NCI-H1930 (cell line): ENCODE measurements at places on chromosomes 12 and 14.

DNA sequence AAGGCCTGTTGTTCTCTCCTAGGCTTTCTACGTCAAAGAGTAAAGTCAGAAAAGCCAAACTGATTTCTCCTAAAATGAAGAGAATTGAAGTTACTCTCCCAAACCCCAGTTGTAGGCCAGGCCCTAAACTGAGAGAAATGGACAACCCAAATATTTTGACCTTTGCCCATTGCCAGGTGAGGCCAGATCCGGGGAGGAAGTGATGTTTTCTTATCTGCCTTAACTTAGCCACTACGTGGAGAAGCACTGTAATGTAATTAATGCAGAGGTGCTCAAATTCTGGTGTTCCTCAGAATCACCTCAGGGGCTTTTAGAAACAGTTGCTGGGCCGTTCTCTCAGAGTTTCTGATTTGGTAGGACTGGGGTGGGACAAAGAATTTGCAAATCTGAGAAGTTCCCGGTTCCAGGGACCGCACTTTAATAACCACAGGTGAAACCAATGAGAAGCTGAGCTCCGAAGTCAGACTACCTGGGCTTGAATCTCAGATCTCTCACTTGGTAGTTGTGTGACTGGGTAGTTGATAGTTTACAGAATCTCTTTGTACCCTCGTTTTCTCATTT, 73.2 kb downstream of the ETV6 start:
- DNase-seq: no peak

- no peak for DNase-seq
Measured at GRCh38 chr14:36947362-36947761, 225.0 kb downstream of the SLC25A21 start.

GRCh38 chr14:102608064-102608446, 15.6 kb downstream of the RCOR1 start:
- DNase-seq: no peak

- no peak for DNase-seq
Measured at GRCh38 chr12:15417691-15418090, 95.4 kb downstream of the PTPRO start.

DNA sequence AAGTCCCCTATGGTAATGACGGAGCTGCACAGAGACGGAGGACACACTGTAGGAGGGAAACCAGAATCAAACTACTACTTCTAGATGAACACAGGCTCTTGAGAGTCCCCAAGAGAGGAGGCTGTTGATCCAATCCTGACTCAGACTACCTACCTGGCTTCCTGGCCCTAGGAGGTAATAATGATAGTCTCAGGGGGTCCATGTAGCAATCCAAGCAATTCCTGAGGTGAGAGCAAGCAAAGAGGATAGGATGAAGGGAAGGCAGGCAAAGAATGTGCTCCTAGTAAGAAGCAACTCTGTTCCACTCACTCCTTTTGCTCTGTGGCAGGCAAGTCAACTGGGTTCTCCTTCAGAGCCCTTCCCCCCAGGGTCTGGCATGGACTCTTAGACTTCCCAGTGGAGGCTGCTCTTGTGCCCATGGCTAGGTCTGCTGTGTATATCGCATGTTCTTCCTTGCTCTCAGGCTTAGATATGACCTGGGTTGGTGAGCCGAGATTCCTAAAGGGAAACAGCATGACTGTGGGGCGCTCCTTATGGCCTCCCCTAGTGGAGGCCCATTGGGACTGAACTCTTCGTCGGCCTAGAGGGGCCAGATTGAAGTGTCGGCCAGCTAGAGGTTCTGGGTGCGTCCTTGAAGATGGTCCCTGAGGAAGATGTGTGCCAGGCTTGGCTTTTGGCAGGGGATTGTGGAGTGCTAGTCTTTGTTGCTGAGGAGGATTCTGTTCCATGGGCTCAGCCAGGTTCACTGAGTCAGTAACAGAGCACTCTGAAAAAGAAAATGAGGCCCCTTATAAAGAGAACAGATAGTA, 2.1 kb downstream of the TINF2 start:
- no peak for DNase-seq

GRCh38 chr14:73245480-73246325, 8.4 kb downstream of the PAPLN start:
- DNase-seq: no peak

GRCh38 chr14:40122968-40123648, 690.9 kb upstream of the FBXO33 start:
- no peak for DNase-seq

DNA sequence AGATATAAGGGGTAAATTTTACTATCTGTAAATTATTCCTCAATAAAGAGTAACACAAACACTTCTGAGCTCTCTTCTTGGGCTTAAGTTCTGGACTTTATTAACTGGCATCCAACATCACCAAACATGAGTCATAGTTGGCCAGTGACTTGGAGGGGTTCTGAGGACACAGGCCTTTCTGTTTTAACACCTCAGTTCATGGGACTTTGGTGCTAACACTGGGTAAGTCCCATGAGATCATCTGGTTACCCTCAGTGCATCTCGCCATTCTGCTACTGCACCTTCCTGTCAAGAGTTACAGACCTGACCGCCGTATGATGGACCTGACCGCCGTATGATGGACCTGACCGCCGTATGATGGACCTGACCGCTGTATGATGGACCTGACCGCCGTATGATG, 9.9 kb downstream of the SLC15A4 start:
- DNase-seq: no peak

- no peak for DNase-seq
Measured at GRCh38 chr12:112798048-112798760, 6.7 kb downstream of the RPH3A start.

GRCh38 chr12:40989785-40990184, 198.3 kb upstream of the PDZRN4 start:
- DNase-seq: no peak

DNA sequence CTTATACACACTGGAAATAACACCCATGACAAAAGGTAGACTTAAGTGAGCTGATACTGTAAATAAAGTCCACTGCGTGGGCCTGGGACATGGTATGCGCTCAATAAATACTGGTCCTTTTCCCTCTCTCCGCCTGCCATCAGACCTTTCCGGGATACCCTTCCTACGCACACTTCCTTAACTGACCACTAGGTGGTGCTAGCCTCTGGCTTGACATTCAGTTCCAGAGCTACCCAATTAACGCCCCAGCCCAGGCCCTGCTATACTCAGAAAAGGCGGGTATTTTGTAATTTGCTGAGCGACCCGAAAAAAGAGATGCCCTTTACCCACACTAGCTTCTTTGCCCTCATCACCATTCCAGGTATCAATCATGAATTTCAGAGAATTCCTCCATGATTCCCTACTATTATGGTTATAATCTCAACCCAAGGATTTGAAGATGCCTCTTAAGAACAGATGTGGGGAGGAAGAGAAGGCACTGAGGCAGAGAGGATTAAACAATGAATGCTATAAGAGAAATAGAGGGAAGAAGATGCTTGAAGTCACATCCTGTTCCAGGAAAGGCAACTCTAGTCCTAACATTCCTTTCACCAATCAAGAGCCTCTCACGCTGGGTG, 3.9 kb upstream of the LRP1 start:
- DNase-seq: peak; percentile 68

- DNase-seq: no peak
Measured at GRCh38 chr12:13173012-13173932, 23.3 kb upstream of the EMP1 start.

DNA sequence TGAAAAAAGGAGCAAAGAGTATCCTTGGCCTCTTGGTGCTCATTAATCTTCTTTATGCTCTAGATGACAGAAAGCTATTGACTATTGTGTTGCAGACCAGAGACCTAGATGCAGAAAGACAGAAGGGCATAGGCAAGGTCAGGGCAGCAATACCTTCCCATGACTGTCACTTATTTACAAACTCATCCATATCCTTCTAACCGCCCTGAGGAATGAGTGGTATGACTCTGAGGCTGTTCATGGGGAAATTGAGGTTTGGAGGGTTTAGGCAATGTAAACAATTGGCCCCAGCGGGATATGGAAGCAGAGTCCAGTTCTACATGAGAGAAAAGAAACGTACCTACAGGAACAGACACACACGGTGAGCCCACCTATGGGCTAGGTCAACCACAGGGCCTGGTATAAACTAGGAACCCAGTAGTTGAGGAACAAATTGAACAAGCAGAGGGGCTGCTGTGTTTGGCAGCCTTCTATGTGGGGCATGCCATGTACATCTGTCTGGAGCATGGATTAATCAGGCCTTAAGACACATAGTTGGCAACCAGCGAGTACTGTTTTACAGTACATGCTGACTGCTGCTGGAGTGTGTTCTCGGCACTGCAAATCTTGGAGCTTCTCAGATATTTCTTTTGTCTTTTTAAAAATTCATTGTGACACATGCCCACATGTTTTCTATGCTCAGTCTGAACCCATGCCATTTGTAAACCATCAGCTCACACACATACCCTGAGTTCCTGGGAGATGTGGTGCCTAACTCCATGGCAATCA, 159.7 kb upstream of the NTF3 start:
- no peak for DNase-seq

- no peak for DNase-seq
Measured at GRCh38 chr12:107254258-107254856, 161.0 kb upstream of the CRY1 start.

GRCh38 chr14:95315579-95315978, 4.1 kb downstream of the CLMN start:
- no peak for DNase-seq

GRCh38 chr12:126762150-126762549, 1504.8 kb upstream of the TMEM132C start:
- no peak for DNase-seq

- DNase-seq: no peak
Measured at GRCh38 chr12:66188584-66189485, at the start of gene IRAK3. TSS of gene IRAK3 (plus strand) at chr12:66189214. CDS start at chr12:66189300, 86 bp downstream.

DNA sequence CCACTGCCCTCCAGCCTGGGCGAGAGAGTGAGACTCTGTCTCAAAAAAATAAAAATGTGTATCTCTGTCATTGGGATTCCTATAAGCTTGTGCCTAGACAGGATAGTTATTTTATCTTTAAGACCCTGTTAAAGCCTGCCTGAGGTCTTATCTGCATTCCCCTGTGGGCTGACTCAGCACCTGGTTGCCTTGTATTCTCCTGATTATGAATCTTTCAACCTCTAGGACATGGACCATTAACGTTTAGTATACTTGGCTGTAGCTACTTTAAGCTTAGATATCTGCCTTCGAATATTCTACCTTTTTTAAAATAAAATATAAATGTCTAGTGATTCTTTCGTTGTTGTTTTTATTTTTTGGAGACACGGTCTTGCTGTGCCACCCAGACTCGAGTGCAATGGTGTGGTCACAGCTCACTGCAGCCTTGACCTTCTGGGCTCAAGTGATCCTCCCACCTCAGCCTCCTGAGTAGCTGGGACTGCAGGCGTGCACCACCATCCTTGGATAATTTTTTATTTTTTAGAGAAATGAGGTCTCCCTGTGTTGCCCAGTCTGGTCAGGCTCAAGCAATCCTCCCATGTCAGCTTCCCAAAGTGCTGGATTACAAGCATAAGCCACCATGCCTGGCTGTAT, 41.3 kb downstream of the RESF1 start:
- no peak for DNase-seq
